ENCODE measurements at places on chromosomes 3 and 15. TPM values are rescaled to one million over a fixed set of nuclear protein-coding genes. Genes with fewer than 3 reads are reported as not detected.

ST8SIA2 gene
- 0.05 TPM for polyA plus RNA-seq

SERPINI2 gene
- not detected for polyA plus RNA-seq

NRG4 gene
- not detected for polyA plus RNA-seq

KLHL6 gene
- polyA plus RNA-seq = not detected

CDAN1 gene
- polyA plus RNA-seq = 6.2 TPM

FBXO40 gene
- polyA plus RNA-seq = not detected

- DNase-seq = no peak
Observed at GRCh38 chr3:132898141-132898540, 140.1 kb upstream of the TMEM108 start.

DNA sequence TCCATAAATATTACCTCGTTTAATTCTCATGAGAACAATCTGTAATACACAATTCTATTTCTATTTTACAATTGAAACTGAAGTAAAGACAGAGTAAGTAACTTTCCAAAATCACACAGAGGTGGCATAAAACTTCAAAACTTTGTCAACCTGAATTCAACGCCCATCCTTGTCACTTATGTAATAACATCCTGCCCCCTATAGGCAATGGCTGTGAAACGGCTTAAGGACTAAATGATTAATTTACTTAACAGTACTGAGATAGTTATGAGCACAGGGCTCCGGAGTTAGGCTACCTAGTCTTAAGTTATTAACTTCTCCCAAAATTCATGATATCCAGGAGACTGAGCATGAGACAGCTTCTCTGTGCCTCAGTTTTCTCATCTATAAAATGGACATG, 293.1 kb upstream of the CHRM5 start:
- peak; percentile 46 for DNase-seq

GRCh38 chr3:65048151-65048550, 360.4 kb upstream of the ADAMTS9 start:
- DNase-seq = no peak

GRCh38 chr3:36380221-36381031, at the start of gene STAC:
Gene STAC, plus strand, starts transcription at chr3:36380504. Its CDS starts 140 bp downstream, at chr3:36380644.
- DNase-seq = peak; percentile 88

DNA sequence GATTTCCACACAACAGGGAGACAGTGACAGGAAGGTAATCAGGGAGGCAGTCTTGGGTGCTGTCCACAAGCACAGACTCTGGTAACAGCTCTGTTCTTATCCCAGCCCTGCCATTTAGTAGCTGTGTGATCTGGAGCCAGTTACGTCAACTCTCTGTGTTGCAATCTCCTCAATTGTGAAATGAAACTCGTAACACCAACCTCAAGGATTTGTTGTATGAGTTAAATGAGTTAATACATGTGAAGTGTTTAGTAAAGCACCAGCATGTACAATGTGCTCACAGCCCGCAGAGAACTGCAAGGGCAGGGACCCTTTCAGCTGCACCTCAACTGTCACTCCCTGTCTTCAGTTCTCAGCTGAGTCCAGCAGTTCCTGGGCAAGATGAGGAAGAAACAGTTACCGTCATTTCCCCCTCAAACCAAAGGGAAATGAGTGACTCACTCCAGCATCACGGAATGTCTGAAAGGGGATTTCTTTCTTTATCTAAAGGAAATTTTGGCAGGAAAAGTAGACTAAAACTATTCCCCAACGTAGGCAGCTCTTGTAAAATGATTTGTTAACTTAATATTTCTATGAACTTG, 39.9 kb upstream of the MB21D2 start:
- no peak for DNase-seq

DNA sequence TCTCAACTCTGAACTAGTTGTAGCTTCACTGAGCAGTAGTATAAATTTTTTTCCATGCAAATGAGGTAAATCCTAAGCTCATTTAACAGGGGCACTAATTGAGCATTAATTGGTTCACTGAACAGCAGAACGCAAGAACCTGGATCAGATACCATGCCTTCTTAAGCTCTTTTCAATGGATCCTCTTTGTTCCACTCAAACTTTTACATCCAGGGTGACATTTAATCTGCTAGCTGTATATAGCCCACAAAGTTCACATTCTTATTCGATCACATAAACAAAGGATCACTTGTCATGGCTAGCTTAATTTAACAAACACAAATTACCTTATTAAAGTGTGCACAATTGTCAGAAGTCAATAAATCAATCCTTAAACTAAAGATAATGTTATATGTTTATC, 281.6 kb downstream of the CNTN6 start:
- no peak for DNase-seq

DNA sequence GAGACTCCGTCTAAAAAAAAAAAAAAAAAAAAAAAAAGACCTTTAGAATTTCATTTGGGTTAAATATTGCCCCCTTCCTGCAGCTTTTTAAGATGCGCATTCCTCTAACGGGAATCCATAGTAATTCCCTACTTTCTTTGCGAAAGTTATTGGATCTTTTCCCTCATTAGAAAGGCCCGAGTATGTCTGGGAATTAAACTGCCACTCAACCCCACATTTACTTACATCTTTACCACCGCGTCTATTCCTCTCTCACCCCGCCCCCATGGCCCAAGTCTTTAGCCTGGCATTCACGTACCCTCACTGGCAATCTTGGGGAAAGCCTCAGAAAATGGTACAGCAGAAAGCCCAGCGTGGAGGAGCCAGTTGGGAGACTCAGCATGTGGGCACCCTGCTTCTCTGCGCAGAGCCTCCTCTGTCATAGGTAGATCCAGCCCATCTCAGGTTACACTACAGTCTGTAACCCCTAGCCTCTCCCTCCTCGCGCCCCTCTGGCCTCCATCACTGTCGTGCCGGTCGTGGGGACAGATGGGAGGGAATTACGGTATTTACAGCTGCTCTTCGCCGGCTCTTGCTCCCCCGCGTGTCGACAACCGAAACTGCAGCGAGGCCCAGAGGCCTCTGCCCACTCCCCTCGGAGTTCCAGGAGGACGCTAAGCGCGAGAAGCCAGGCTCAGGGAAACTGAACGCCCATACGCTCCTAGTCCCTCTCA, 6.4 kb upstream of the ANKDD1A start:
- peak; percentile 48 for DNase-seq

- peak; percentile 51 for DNase-seq
Observed at GRCh38 chr3:10157031-10157430, 7.7 kb upstream of the IRAK2 start.

DNA sequence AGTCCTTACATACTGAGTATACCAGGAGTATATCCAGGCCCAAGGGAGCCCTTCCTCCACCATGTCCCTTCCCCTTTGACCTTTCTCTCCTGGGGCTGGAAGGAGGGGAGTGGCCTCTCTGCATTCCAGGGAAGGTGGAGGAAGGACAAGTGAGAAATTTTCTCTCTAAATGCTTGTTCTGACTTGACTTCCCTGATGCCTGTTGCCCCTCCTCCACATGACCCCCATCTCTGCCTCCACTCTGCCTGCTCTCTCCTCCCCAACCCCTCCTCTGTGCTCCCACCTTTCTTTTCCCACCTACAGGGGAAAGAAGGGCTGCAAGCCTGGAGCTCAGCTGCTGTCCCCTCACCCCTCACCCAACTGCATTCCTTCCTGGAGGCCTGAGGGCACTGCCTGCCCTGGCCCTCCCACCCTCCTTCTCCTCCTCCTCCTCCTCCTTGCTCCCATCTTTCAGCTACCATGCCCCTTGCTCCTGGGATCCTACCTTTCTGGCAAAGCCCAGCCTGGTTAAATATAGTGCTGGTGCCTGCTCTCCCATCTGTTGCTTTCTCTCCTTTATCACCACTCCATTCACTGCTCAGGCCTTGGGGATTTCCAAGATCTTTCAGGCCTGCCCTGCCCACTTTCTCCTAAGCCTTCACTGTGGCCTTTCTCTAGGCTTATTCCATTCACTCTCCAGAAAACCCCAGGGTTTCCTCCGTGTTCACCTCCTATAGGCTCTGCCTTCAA, 8.5 kb upstream of the DAG1 start:
- no peak for DNase-seq

DNA sequence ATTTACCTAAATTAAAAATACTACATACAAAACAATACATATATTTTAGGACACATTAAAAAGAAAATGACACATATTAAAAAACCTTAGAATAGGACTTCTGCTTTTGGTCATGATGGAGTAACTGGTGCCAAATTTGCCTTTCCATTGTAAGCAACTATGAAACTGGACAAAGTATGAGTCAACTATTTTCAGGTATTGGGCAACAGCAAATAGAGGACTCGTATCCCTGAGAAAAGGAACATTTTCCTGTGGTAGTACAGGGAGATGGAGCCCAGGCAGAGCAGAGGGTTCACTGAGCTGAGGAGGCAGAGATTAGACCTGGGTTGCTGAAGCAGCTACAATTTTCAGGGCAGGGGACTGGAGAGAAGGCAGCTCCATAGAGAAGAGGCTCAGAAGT, 14.7 kb downstream of the CCR1 start:
- DNase-seq = no peak

GRCh38 chr3:41489231-41489630, 289.9 kb downstream of the CTNNB1 start:
- DNase-seq = no peak

- peak; percentile 87 for DNase-seq
Observed at GRCh38 chr15:101489599-101490407, at the start of gene PCSK6. Gene PCSK6, minus strand, starts transcription at chr15:101489707. Its CDS starts 37 bp downstream, at chr15:101489670.

DNA sequence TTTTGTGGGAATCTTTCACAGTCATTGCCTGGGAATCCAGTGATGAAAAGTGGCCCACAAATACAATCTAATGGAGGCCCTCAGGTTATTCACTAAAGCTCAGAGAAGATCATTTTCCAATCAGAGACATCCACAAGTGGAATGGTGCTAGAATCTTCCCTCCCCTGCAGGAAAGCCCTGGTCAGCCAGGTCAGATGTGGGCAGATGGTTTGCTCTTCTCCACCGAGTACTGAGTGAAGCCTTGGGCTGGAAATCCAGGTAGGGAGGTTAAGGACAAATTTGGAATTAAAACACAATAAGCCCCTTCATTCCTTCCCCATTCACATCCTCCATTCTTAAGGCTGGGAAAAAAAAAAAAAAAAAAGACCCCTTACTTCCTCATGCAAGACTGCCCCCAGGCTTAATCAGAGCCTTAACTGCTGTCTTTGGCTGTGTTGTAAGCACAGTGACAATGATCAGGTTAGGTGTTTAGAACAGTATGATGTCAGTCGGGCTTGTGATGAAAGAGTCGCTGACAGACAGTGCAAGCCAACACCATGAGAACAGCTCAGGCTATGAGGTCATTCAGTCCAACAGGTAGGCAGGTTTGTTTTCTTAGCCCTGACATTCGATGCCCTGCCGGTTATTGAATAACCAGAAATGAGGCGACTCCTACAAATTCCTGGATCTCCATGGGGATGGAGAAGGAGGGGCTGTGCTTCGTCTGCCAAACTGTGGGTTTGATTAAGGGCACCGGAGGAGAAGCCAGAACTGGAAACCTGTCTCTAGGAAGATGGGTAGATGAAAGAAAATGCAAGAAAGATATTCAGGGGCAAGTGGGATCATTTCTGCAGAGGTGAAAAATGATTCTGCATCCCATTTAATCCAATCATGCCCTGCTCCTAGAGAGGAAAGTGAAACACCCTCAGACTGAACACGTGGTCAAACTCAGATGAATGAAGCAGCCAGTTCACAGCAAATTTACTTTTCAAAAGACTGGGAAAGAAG, 23.5 kb upstream of the HES1 start:
- no peak for DNase-seq

- DNase-seq = no peak
Observed at GRCh38 chr15:90114451-90114901, 12.2 kb upstream of the IDH2 start.

GRCh38 chr3:156317462-156318074, 197.2 kb downstream of the KCNAB1 start:
- no peak for DNase-seq

DNA sequence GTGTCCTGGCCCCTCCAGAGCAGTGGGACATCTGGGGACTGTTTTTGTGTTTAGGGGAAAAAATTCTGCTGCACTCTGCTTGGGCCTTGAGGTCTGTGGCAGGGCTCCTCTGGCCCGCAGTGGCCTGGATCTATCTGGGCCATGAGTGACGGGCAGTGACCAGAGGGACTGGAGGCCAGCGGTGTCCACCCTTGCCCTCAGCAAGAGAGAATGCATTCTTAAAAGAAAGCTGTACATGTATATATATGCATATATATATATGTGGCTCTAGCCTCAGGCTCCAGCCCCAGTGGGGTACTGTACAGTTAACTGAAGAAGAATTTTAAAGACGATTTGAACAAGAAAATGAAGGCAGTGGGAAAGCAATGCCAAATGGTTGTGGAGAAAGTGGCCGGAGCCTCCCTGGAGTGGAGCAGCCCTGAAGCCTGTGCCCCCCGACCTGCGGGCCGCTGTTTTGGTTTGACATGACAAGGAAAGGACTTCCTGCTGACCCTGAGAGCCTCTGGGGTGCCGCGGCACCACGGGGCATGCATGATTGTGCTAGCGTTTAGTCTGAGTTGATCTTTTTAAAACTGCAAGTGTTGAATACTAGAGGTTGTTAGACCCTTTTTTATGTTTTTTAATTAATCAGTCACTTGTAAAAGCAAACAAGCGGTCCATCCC, 52.2 kb downstream of the PLXNA1 start:
- DNase-seq = no peak

GRCh38 chr3:99838755-99839154, 21.1 kb downstream of the CMSS1 start:
- DNase-seq = no peak

GRCh38 chr3:42463093-42463492, 39.4 kb upstream of the VIPR1 start:
- DNase-seq = no peak

- DNase-seq = no peak
Observed at GRCh38 chr3:114739627-114740026, 407.5 kb downstream of the ZBTB20 start.

DNA sequence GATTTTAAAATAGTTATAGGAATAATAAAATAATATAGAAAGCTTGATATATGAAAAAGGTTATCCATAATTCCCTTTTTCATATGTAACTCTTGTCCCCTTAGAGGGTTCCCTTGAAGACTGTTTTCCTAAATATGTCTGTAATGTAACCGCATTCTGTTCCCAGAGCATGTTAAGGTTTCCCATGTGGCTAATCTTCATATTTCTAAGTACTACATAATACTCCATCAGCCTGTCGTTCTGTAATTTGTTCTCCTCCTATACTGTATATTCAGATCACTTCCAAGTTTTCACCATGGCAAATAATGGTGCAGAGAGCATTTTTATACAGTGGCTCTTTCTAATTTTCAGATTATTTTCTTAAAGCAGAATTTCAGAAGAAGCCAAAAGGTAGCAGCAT, 6.7 kb downstream of the NMNAT3 start:
- DNase-seq = no peak

GRCh38 chr3:195007151-195007550, 263.8 kb downstream of the XXYLT1 start:
- no peak for DNase-seq

DNA sequence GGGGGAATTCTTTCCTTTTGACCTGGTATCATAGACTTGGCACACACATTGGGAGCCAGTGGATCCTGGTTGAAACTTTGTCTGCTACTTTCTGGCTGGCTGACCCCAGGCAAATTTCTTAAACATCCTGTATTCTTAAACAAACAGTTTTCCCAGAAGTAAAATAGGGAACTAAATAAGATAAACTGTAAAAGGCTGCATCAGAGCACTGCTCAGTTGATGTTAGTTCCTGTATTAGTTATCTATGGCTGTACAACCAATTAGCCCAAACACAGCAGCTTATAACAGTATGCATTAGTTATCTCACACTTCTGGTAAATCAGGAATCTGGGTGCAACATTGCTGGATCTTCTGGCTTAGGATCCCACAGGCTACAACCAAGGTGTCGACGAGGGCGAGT, 73.1 kb upstream of the SLCO3A1 start:
- no peak for DNase-seq
